HFFc6 (cell line): ENCODE measurements at places on chromosomes 5 and 9. TPM values are rescaled to one million over a fixed set of nuclear protein-coding genes. Genes with fewer than 3 reads are reported as not detected.

DNA sequence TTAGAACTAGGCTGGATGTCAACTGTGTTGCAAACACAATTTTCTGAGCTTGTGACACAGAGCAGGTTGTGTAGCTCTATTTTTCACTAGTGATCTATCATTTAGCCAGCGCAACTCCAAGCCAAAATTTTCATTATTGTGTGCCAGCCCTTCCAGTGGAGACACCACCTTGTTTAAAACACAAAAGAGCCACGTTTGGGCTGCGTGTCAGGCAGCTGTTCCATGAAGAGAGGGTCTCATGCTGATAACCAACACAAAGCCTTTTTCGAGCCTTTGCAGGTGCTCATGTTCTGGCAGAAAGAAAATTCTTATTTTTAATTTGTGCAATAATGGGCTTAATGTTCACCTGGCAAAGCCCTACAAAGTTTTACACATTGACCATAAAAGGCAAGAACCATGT is 237.6 kb upstream of the RGMB start:
- no peaks in the 10 kb centered on the region for H3K4me1 ChIP-seq
- H3K27me3 ChIP-seq = no peaks in the 10 kb centered on the region
- no peak overlapping the region for H3K27ac ChIP-seq
- no peak overlapping the region for H3K4me3 ChIP-seq
- DNase-seq = no peak

GRCh38 chr9:127535834-127536233 is 76.2 kb upstream of the STXBP1 start:
- peak; percentile 54 for DNase-seq
- H3K4me1 ChIP-seq = peaks cover 82% of the 10 kb centered on the region
- peak overlapping the region; percentile 90 for H3K27ac ChIP-seq

DNA sequence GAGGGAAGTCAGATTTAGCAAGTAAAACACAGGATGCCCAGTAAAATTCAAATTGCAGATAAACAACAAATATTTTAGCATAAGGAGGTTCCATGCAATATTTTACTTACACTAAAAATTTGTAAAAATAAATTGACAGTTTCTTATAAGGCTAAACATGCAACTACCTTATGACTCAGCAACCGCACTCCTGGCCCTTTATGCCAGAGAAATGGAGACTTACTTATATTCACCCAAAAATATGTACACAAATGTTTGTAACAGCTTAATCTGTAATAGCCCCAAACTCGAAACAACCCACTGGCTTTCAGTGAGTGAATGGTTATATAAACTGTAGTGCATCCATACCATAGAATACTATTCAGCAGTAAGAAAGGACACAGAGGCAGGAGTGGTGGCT is 28.6 kb upstream of the TRIM14 start:
- H3K27me3 ChIP-seq = peaks cover 5% of the 10 kb centered on the region
- no peak overlapping the region for H3K27ac ChIP-seq
- DNase-seq = no peak
- H3K4me3 ChIP-seq = no peak overlapping the region

GRCh38 chr9:75834878-75835277 is 55.6 kb upstream of the PCSK5 start:
- DNase-seq = no peak
- peaks cover 1% of the 10 kb centered on the region; the same call in 1 of the 2 replicates for H3K27me3 ChIP-seq
- no peaks in the 10 kb centered on the region for H3K36me3 ChIP-seq

DNA sequence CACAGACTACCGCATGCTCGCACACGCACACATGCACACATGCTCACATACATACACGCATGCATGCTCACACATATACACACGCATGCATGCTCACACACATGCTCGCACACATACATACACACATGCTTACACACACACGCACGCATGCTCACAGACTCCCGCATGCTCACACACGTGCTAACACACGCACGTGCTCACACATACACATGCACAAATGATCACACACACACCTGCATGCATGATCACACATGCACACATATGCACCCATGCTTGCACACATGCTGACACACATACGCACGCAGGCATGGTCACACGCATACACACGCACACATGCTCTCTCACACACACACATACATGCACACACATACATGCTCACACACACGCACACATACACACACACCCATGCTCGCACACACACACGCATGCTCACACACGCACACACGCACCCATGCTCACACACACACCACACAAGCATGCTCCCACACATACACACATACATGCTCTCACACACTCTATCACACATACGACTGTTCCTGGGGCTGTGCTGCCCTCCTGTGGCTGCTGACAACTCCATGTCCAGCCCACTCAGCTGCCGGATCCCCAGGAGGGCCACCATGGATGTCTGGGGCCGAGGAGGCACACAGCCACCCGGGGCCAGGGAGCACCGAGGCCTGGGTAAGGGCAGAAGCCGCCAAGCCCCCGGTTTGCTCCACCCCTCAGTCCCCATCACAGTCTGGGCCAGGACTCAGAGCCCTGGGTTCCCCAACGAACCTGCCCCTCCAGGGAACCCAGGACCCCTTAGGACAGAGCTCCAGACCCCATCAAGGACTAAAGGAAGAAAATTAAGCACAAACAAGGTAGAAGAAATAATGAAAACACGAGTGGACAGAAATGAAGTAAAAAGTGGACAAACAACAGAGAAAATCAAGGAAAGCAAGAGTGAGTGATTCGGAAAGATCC is 31.4 kb upstream of the EGFL7 start:
- no peak overlapping the region for H3K4me3 ChIP-seq
- DNase-seq = peak; percentile 63
- H3K36me3 ChIP-seq = no peaks in the 10 kb centered on the region
- peaks cover 10% of the 10 kb centered on the region for H3K27me3 ChIP-seq
- H3K4me1 ChIP-seq = peaks cover 7% of the 10 kb centered on the region

DNA sequence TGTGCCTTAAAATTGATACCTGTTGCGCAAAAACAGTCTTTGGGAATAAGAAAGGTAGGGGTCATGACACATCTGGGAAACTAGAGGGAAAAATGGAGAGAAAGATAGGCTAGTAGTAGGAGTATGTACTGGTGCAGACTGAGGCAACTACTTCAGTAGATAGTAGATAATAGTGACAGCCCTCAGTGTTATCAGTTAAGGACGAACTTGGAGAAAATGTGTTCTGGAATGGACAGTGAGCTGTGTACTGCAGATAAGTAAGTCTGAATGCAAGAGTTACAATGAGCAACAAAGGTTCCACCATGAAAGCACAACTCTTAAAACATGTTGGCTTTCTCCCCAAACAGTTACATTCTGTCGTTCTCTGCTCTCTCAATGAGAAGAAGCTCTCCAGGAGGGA is 6.5 kb upstream of the INSL6 start:
- no peak overlapping the region for H3K4me3 ChIP-seq
- no peak for DNase-seq
- no peaks in the 10 kb centered on the region for H3K36me3 ChIP-seq
- no peaks in the 10 kb centered on the region for H3K4me1 ChIP-seq
- H3K27me3 ChIP-seq = peaks cover 19% of the 10 kb centered on the region
- H3K27ac ChIP-seq = no peak overlapping the region

- H3K4me3 ChIP-seq = peak overlapping the region; percentile 42
- H3K36me3 ChIP-seq = no peaks in the 10 kb centered on the region
- DNase-seq = no peak
- peak overlapping the region; percentile 62 for H3K27ac ChIP-seq
These were observed 17.1 kb downstream of the RFX3 start for GRCh38 chr9:3508521-3509291.

DNA sequence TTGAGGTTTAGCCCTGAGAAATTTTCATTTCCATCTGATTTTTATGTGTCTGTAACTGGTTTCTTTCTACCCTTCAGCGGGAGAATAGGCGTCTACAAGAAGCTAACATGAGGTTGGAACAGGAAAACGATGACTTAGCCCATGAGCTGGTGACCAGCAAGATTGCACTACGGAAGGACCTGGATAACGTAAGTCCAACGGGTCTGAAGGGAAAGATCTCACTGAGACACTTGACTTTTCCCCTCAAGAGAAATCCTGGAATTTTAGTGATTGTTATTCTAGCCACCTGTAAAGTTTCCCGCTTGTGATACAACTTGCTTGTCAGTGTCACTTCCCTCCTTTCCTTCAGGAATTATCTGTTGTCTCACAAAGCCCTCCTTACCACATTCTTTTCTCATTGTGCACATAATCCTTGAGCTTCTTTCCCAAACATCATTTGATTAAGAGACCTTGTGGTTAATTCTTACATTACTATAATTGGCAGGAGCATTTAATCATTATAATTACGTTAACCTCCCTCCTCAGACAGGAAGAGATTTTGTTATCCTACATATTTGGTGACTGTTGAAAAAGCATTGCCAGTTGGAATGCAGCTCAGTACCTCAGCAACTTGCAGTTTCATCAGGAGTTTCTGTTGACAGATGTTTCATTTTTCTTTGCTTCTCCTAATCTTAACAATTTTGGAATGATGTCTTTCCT is 56.9 kb downstream of the GPR21 start:
- H3K4me1 ChIP-seq = peaks cover 28% of the 10 kb centered on the region
- peak; percentile 4 for DNase-seq
- peaks cover 5% of the 10 kb centered on the region; the same call in 1 of the 2 replicates for H3K36me3 ChIP-seq

GRCh38 chr5:113293975-113294310 is 140.8 kb downstream of the TSSK1B start:
- H3K4me3 ChIP-seq = peak overlapping the region; percentile 95
- peaks cover 13% of the 10 kb centered on the region for H3K27me3 ChIP-seq
- no peak for DNase-seq
- H3K27ac ChIP-seq = peak overlapping the region; percentile 65; the same call in 1 of the 2 replicates
- H3K36me3 ChIP-seq = no peaks in the 10 kb centered on the region

GRCh38 chr5:175686826-175687225 is 29.0 kb downstream of the HRH2 start:
- no peak overlapping the region for H3K27ac ChIP-seq
- no peak overlapping the region for H3K4me3 ChIP-seq
- H3K36me3 ChIP-seq = no peaks in the 10 kb centered on the region

GRCh38 chr5:151113651-151114050 is 32.8 kb upstream of the TNIP1 start:
- H3K36me3 ChIP-seq = peaks cover 21% of the 10 kb centered on the region
- H3K4me1 ChIP-seq = peaks cover 11% of the 10 kb centered on the region; the same call in 1 of the 2 replicates

DNA sequence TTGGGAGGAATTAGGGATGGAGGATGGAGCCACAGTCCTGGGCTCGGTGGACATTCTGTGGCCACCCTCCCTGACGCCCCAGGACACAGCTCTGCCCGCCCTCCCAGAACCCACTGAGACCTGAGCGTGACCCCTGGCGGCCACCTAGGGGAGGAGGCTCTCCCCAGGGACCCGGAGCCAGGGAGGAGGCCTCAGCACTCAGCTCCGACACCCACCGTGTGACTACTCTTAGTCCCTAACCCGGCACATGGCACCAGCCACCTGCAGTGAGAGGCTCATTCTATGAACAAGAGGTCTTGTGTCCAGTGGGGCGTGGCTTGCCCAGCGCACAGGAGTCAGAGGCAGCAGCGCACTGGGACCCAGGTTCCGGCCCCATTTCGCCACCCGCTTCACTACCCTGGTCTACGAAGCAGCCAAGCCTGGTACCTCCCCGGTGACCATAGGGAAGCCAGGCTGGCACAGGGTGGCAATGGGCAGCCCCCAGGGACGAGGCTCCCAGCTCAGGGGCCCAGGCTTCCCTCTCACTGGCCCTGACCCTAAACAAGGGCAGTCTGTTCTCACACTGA is 10.2 kb downstream of the SARDH start:
- H3K27ac ChIP-seq = no peak overlapping the region
- DNase-seq = no peak
- H3K36me3 ChIP-seq = no peaks in the 10 kb centered on the region

GRCh38 chr9:82148426-82148810 is 159.8 kb downstream of the SPATA31D1 start:
- peak overlapping the region; percentile 73 for H3K4me3 ChIP-seq
- no peak for DNase-seq
- H3K36me3 ChIP-seq = peaks cover 4% of the 10 kb centered on the region; the same call in 1 of the 2 replicates
- H3K27me3 ChIP-seq = no peaks in the 10 kb centered on the region

The LCN1 gene
- total RNA-seq = not detected in 3 replicates

The SHROOM1 gene
- 8.9 and 9.1 TPM in 2 replicates for total RNA-seq

The ZCCHC9 gene
- 26.8 to 33.9 TPM (median 30.2 TPM) in 3 replicates for total RNA-seq

The COL27A1 gene
- total RNA-seq = 22.4 to 24.0 TPM (median 23.0 TPM) in 3 replicates

The MEGF10 gene
- not detected in 3 replicates for total RNA-seq

The MELK gene
- 16.6 to 33.8 TPM (median 32.1 TPM) in 3 replicates for total RNA-seq
